ENCODE measurements at places on chromosomes 13 and 19.

DNA sequence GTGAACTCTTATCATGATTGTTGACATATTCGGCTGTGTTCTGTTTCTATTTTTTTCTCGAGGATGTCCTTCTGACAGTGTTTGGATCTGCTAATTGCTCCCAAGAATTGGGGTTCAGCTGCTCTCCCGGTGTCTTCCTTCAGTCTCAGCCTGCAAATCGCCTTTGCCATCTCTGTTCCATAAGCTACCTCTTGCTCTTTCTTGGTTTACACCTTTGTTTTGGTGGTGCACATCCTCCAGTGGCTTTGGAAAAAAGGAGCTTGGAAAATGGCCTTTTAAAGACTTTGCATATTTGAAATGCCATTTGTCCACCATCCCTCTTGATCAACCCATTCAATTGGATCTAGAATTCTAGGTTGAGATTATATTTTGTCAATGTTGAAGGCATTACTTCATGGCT, 137.2 kb downstream of the URI1 start:
- DNase-seq, result no peak

- no peak for DNase-seq
Observed at GRCh38 chr13:22765547-22765946, 415.2 kb upstream of the SGCG start.

DNA sequence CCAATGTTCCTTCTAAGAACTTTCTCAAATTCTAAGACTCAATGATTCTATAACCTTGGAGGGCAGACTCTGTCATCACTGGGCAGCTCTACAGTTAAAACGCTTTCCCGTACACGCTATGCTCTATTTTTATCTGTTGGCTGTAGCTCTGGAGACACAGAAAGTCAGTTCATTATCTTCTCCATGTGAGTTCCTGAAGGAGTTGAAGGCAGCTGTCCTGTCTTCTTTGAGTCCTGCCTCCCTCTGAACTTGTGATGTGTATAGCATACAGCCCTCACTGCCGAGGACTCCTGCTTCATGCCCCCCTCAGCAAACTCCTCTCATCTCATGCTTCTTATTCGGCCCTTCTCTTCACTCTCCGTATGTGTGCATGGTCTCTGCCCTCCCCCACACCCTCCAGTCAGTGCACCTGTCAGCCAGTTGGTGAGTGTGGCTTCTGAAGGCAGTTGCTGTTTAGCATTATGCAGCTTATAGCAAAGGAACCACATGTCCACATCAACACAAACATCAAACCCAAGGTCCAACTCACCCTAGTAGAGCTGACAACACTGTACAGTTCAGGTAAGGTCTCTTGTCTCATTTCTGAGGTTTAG, 504.9 kb downstream of the DIAPH3 start:
- DNase-seq, result no peak

GRCh38 chr13:40619479-40619814, 47.0 kb downstream of the FOXO1 start:
- DNase-seq, result no peak
